ENCODE measurements at places on chromosomes 11 and 22.

DNA sequence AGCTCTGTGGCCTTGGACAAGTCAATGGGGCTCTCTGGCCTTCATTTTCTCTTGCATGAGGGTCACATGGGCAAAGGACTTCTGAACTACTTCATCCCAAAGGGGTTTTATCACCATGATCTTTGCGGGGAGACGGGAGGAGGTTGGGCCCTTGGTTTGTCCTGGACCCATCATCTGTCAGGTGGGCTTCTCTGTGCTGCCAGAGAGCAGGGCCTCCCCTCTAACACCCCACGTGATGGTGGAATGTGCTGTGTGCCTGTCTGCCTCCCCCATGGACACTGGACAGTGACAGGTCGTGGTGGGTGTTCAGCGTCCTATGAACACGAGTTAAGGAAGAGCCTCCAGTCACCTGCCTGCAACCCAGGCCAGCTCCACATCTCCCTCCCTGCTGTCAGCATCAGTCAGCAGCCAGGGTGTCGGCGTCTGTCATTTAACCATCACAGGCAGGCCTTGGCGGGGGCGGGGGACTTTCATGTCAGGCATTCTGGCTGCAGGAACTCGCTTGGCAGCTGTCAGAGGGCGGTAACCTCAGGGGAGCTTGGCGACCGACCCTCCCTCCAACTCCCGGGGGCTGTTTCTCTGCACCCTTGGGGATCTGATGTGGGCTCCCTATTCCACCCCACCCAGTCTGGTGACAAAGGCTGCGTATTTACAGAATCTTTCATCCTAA, 2.6 kb upstream of the SUN2 start:
- DNase-seq, result no peak

DNA sequence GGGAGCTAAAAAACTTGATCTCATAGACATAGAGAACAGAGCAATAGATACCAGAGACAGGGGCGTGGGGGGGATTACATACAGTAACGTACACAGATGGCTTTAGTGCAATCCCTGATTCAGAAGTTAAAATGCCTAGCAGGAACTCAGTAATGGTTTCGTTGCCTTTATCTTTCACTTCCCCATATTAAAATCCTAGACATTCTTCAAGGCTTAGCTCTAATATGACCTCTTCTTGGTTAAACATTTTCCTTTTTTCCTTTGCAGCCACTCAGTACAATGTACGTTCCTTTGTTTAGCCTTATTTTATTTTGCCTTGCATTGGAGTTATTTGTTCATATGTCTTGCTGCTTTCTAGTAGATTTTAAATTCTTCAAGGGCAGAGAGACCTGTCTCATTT, 104.9 kb downstream of the C11orf87 start:
- DNase-seq, result no peak

GRCh38 chr11:9739123-9739900, 75.4 kb downstream of the SWAP70 start:
- DNase-seq, result no peak

DNA sequence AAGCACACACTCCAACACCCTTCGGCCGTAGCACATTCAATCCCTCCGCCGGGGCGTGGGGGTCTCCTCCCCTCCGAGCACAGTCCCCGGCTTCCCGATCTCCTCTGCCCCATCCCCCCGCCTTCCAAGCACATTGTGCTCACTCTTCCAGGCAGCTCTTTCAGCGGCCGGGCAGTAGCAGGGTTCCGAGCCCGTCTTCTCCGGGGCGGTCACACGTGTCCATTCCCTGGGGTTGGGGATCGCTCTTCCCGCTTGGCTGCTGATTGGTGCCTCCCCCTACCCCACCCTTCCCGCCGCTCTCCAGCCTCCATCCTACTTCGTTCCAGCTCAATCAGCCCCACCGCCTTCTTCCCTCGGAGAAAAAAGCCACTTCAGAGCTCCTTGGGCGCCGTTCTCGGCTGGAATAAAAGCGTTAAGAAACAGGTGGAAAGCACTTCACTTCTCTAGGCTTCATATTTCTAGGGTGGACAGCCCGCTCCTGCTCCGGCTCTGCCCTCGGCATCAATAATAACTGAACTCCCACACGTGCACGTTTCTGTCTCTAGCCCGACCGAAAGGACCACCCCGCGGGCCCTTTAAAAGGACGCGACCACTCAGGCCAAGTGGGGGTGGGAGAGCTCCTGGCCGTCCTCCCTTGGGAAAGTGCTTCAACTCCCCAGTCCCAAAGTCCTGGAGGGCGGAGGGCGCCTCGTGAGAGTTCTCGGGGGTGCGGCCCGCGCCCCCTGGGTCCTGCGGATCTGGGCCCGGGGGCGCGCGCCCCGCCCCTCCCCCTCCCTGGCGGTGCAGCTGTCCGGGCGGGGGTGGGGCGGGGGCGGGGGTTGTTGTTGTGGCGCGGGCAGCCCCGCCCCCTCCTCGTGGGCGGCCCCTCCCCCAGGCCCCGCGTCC, 464 bp upstream of the CECR2 start:
- DNase-seq, result no peak

DNA sequence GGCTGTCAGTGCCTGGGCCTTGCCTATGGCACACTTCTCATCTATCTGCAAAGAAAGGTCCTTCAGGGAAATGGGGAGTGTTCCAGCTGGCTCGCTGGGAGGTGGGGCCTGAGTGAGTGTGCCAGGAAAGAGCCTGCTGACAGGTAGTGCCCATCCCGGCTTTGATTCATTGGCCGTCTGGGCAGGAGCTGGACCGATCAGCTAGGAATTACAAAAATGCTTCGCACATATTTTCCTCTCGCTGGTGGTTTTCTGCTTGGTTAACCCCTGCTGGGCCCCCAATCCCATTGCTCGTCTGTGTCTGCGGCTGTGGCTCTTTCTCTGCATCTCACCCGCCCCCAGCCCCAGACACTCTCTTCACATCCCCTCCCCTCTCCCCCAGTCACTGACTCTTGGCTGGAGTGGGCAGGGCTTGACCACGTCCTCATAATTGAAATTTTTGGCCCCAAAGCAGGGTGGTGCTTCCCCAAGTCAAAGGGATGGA, 10.8 kb downstream of the LIF start:
- DNase-seq, result no peak

DNA sequence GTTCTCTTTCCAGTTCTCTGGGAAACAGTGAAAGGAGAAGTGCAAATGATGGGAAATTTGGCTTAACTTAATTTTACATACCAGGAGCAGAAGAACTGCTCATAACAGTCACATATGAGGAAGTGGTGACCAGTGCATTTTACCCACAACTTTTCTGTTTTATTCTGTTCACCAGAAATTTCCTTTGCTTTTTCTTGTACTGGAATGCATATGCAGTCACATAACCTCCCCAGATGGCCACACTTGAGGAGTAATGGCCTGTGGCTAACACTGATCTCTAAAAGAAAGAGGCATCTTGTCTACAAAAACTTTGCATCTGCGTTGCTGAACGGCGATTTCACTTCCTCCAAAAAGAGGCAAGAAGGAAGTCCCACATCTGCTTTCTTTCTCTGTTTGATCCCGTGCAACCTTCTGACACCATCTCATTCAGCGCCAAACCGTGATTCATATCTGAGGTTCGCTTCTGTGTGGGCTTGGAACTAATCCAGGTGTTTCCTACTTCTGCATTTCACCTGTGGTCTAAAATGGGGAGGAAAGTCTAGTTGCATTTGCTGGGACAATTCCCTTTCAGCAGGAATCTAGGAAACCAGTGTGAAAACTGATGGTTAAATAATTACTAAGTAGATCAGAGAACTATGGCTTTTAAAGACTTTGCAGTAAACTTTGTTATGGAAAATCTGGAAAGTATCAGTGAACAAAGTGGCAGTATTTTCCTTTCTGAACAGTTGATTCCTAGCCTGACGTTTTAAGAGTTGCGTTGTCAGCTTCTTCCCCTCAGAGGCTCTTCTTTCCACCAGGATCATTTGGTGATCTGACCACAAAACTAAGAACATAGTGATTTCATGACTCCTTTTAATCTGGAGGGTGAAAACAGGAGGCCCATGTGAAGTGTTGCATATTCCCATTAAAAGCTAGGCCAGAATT, 4.2 kb upstream of the MPEG1 start:
- no peak for DNase-seq
